ENCODE measurements at places on chromosomes 5 and 9.

GRCh38 chr5:92369587-92369986 is 986.5 kb upstream of the ARRDC3 start:
- DNase-seq = no peak

DNA sequence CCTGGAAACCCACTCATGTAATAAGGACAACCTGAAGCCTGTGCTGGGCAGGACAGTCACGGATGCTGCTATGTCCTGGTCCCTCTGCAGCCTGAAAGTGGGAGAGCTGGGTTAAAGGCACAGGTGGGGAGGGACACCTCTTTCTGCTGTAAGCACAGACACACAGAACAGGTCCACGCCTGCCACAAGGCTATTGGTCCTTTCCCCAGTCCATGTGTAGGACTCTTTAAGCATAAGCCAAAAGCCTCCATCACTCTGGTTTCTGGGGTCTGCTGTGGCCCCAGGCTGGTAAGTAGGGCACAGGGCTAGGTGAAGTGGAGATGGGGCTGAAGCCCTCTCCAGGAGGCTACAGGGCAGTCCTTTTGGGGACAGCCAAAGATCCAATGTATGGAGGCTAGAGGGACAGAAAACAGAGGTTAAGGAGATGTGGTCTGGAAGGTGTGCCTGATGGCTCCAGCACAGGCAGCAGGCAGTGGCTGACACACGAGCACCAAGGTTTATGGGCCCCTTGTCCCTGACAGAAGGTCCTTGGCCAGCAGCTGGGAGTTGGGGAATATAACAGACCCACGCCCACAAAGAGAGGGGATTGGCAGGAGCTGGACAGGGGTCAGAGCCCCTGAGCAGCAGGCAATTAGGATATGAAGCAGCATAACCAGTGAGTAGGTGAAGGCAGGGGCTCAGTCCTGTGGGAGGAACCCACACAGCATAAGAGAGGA is 203.6 kb upstream of the MVB12B start:
- no peak for DNase-seq

- no peak for DNase-seq
These were observed 34.3 kb upstream of the FCN1 start for GRCh38 chr9:134951994-134952393.

DNA sequence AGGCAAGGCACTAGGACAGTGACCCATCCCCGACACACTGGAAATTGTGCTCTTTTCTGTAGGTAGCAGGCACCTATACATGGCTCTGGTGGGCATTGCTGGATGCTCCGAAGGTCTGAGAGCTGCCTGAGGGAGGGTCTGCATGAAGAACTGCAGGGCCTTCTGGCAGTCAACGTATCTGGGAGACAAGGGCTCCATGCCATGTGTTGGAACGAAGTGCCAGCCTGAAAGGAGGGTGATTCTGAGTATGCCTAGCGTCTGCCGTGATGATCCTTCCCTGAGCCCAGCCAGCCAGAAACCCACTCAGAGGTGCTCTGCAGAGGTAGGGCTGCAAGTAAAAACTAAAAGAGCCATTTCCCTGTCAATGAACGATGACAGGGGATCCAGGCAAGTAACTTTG is 453.2 kb downstream of the MED10 start:
- DNase-seq = no peak
